ENCODE measurements at places on chromosomes 12 and 14.

DNA sequence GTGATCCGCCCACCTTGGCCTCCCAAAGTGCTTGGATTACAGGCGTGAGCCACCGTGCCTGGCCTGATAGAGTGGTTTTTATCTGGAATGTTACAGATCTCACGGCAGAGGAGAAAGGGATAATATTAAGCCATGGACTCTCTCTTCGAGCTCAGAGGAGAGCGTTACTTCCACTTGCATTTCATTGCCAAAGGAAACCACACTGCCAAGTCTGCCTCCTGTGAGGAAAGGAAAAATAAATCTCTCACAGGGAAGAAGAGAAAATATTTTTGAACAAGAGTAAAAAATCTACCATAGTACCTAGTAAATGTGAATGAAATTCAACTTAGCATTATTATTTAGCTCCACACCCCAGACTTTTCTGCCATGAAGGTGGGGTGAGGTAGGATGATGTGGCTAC is 319.2 kb upstream of the PRICKLE1 start:
- H3K4me3 ChIP-seq, result no peak overlapping the region
- no peaks in the 10 kb centered on the region for H3K36me3 ChIP-seq
- H3K4me1 ChIP-seq, result no peaks in the 10 kb centered on the region

DNA sequence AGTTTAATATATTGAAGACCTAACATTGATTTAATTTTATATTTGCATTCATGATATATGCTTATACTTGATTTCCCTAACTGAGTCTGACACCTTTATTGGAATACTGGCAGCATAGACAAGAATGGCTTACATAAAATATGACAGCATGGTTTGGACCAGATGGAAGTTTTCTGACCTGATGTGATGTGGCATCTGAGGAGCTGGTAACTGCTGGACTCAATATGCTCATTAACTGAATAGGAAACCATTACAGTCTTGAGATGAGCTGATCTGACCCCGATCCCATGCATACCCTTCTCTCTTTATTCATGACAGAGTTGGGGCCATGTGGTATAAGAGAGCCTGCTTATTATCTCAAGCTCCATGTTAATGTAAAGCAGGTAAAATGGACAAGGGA is 604.8 kb upstream of the SEL1L start:
- H3K36me3 ChIP-seq, result no peaks in the 10 kb centered on the region
- no peak for DNase-seq
- H3K4me1 ChIP-seq, result no peaks in the 10 kb centered on the region
- no peaks in the 10 kb centered on the region for H3K27me3 ChIP-seq
- H3K27ac ChIP-seq, result no peak overlapping the region

DNA sequence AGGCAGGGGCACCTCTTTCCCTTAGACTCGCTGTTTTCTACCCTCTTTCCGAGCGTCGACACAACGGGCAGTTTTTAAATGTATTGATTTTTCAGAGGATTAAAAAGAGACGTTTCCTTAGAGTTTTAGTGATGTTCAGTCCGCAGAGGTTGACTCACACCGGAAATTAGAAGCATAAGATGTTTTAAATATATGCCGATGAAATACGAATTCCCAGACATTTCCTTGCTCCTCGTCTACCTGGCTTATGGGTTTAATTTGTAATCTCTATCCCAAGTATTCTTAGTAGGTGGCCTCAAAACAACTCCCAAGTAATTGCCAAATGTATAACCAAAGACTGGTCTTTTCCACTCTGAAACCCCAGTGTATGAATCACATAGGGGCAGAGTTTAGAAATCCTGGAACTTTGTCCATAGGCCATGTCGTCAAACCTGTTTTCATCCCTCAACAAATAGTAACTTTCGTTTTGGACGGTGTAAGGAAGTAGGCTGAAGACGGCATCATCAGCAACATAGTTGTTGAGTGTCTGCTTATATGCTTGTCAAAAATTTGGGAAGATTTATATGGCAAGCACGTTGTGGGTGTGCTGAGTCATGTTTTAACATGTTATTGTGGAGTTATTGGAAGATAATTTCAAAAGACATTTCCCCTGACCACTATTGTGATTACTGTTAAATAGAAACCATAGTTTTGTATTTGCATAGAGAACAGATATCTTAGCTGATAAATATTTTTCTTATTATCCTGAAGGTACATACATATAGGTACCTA is 824 bp downstream of the TBK1 start:
- H3K27ac ChIP-seq, result peak overlapping the region; percentile 97
- H3K4me3 ChIP-seq, result peak overlapping the region; percentile 97
- H3K36me3 ChIP-seq, result no peaks in the 10 kb centered on the region
- H3K27me3 ChIP-seq, result no peaks in the 10 kb centered on the region

DNA sequence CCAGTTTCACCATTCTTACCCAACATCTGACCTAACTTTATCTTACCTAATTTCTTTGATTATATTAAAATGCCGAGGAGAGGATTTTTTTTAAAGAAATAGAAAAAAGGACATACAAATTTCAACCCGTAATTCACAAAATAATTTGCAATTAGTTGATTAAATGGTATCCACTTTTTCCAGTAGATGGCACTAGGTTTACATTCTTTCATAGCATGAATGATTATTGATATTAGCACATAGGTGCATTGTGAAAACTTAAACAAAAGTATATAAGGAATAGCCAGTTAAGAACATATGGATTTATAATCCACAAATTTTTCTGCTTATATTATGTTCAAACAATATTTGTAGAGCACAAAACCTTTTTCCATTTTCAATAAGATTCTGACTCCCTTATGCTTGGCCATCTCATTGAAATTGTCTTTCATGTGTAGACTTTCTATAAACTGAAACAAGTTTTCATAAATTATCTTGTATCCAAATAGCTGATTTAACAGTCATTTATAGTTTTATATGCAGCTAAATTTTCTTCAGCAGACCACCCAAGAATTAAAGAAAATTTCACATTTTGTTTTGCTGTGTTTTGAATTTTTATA is 35.3 kb downstream of the MSRB3 start:
- no peaks in the 10 kb centered on the region for H3K36me3 ChIP-seq
- no peaks in the 10 kb centered on the region for H3K27me3 ChIP-seq
- H3K4me1 ChIP-seq, result no peaks in the 10 kb centered on the region
- DNase-seq, result no peak

- H3K27me3 ChIP-seq, result peaks cover 56% of the 10 kb centered on the region
- peak overlapping the region; percentile 58 for H3K4me3 ChIP-seq
- H3K4me1 ChIP-seq, result peaks cover 8% of the 10 kb centered on the region
- no peaks in the 10 kb centered on the region for H3K36me3 ChIP-seq
- no peak for DNase-seq
Measured at GRCh38 chr12:48969833-48970701, 1.5 kb downstream of the WNT10B start.

- H3K4me3 ChIP-seq, result no peak overlapping the region
- H3K27me3 ChIP-seq, result no peaks in the 10 kb centered on the region
- no peaks in the 10 kb centered on the region for H3K36me3 ChIP-seq
- no peaks in the 10 kb centered on the region for H3K4me1 ChIP-seq
Measured at GRCh38 chr14:79028281-79028680, 858.1 kb downstream of the NRXN3 start.

GRCh38 chr14:24278424-24278823 is 7.0 kb upstream of the RABGGTA start:
- no peaks in the 10 kb centered on the region for H3K27me3 ChIP-seq
- no peak overlapping the region for H3K4me3 ChIP-seq
- no peak overlapping the region for H3K27ac ChIP-seq
- no peak for DNase-seq
- H3K36me3 ChIP-seq, result no peaks in the 10 kb centered on the region
- no peaks in the 10 kb centered on the region for H3K4me1 ChIP-seq

DNA sequence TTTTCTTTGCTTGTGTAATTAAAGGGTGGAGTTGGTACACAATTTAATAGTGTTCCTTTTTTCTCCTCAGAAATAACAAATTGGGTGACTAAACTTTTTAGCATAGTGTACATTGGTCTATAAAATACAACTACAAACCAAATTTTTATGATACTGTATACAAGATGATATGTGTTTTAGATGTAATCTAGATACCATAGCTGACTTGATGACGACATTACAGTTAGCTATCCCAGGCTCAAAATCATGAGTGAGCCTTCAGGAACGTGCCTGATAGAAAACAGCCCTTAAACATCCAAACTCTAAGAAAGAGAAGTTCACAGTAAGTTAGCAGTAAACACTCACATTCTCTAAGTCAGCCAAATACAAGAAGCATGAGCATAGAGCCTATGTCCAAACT is 99.0 kb upstream of the SSTR1 start:
- H3K27ac ChIP-seq, result no peak overlapping the region
- H3K4me3 ChIP-seq, result no peak overlapping the region
- no peak for DNase-seq
- no peaks in the 10 kb centered on the region for H3K27me3 ChIP-seq
- no peaks in the 10 kb centered on the region for H3K36me3 ChIP-seq

DNA sequence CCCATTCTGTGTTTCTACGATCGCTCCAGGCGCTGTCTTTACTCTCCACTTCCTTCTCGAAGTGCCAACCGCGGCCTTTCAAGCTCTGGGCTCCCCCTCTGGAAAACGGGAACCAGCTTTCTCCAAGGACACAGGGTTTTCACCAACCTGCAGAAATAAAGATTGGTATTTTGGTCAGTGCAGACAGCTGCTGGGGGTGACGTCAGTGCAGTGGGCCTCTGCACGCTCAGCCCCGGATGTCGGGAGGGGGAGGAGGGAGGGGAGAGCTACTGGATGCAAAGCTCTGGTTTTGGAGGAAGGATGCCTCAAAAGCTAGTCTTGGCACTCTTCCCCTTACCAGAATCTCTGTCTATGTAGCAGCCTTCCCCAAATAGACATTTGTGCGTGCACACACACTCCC is 19.9 kb downstream of the HRK start:
- no peak for DNase-seq
- H3K4me3 ChIP-seq, result no peak overlapping the region
- H3K27ac ChIP-seq, result no peak overlapping the region
- no peaks in the 10 kb centered on the region for H3K4me1 ChIP-seq
- H3K27me3 ChIP-seq, result no peaks in the 10 kb centered on the region
- no peaks in the 10 kb centered on the region for H3K36me3 ChIP-seq

- no peaks in the 10 kb centered on the region for H3K4me1 ChIP-seq
- no peaks in the 10 kb centered on the region for H3K36me3 ChIP-seq
- H3K27me3 ChIP-seq, result no peaks in the 10 kb centered on the region
- DNase-seq, result no peak
- H3K4me3 ChIP-seq, result no peak overlapping the region
- H3K27ac ChIP-seq, result peak overlapping the region; percentile 34
Measured at GRCh38 chr12:68446384-68446783, 114.2 kb upstream of the MDM1 start.

GRCh38 chr14:77825895-77826519 is 26.1 kb downstream of the ADCK1 start:
- no peaks in the 10 kb centered on the region for H3K4me1 ChIP-seq
- no peak for DNase-seq
- no peak overlapping the region for H3K27ac ChIP-seq
- no peaks in the 10 kb centered on the region for H3K27me3 ChIP-seq

DNA sequence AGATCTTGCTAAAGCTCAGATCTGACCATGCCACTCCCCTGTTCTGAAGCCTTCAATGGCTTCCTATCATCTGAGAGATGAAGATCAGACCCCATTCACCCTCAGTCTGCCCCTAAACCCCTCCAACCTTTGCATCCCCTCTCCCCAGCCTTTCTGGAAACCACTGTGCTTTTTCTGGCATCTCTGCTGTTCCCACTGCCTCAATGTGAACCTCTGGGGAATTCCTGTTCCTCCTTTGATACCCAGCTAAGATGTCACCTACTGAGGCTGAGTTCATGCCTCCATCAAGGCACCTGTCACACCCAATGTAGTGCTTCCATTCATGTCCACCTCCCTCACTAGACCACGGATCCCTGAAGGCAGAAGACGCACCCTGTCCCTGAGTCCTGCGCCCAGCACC is 19.3 kb downstream of the CYP46A1 start:
- H3K4me1 ChIP-seq, result no peaks in the 10 kb centered on the region
- H3K36me3 ChIP-seq, result no peaks in the 10 kb centered on the region
- no peak for DNase-seq
- no peak overlapping the region for H3K4me3 ChIP-seq
- H3K27ac ChIP-seq, result no peak overlapping the region

DNA sequence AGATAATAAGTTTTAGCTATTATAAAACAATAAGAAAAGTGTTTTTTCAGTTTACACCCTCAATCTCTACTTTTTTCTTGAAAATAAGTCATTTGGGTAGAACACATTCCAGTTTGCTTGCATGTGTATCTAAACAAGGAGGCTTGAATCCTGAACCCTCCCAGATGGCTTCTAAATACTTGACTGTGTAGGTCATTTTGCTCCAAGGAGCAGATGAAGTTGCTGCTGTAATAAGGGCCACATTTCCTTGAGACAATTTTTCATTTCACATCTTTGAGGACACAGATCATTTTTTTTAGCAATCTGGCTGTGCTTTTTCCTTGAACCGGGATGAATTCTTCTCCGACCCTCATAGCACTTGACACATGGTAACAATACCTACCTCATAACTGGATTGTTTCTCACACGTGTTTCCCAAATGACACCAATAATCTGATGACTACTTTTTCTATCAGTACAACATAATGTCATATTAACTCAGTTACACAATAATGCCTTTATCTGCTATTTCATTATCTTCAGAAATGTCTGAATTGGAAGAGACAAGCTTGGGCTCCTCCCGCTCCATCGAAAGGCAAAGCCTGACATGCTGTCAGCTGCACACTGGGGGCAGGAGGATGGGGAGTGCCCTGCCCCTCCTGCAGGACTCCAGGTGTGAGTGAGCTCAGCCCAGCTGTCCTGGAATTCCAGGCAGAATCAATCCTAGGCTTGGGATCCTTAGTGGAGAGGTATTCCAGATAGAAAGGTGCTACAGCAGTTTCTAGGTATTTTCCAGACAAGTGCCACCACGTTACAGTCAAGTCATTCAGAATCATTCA is 30.9 kb downstream of the GPHB5 start:
- H3K4me3 ChIP-seq, result no peak overlapping the region
- H3K27me3 ChIP-seq, result no peaks in the 10 kb centered on the region
- peak overlapping the region; percentile 70 for H3K27ac ChIP-seq
- no peaks in the 10 kb centered on the region for H3K4me1 ChIP-seq

- no peaks in the 10 kb centered on the region for H3K36me3 ChIP-seq
- DNase-seq, result no peak
- no peaks in the 10 kb centered on the region for H3K27me3 ChIP-seq
- H3K4me1 ChIP-seq, result no peaks in the 10 kb centered on the region
- H3K27ac ChIP-seq, result no peak overlapping the region
Measured at GRCh38 chr14:22036541-22037239, 363.1 kb upstream of the OR4E1 start.

- H3K4me3 ChIP-seq, result no peak overlapping the region
- H3K4me1 ChIP-seq, result no peaks in the 10 kb centered on the region
- H3K27ac ChIP-seq, result no peak overlapping the region
Measured at GRCh38 chr12:103205906-103206305, 248.4 kb downstream of the ASCL1 start.
